ENCODE measurements at places on chromosomes 3 and 15.
A peak's percentile ranks its signal among the peaks of the same experiment; 100 is the strongest.

DNA sequence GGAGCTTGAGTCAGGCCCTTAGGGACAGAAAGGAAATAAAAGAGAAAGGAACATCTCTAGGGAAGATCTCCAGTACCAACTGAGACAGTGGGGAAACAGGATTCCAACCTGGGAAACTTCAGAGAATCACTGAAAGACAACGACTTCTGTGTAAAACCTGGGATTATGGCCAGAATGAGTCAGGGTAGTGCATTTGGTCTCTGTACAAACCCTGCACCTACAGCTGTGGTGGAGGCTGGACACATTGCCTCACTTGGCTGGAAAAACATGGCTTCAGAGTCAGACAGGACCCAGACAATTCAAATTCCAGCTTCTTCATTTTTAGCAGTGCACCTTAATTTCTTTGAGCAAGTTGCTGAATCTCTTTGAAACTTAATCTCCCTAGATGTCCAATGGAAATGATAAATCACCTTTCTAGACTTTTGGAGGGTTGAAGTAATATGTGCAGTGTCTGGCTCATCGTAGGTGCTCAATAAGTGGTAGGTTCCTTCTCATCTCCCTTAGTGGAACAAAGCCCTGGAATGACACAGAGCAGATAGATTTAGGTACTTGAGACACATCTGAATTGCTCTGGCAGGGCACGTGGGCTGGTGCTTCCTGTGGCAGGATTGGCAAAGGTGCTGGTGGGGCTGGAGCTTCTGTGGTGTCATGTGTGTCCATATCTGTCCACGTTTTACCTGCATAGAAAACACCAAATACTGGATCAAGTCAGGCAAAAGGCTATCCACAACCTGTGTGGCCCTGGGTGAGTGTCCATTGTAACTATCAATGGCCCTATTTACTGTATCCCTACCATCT is 6.1 kb upstream of the CLSTN2 start:
- no peak for DNase-seq

DNA sequence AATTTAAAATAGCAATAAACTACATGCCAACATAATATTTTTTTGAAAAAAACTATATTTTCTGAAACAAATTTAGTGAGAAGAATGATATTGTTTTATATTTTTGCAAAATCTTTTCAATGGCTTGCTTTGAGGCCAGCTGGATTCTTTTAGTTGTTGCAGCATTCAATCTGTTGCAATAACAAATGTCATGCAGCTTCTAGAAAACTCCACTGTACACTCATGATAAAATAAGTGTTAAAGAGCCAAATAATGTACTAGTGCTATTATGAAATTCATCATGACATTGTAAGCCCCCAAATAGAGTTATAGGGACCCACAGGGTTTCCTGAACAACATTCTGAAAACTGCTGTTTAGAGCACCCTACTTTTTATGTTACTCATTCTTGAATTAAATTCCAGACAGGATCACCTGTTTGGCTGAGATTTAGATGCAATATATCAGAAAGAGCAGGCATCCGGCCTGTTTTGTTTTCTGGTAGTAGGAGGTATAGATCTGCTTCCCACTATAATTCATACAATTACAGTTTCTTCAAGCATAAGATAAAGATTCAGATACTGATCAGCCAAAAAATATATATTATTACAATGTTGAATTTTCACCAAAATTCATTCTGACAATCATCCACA is 703.0 kb upstream of the ZNF385D start:
- no peak for DNase-seq

GRCh38 chr3:29441422-29441821 is 160.6 kb downstream of the RBMS3 start:
- no peak for DNase-seq

DNA sequence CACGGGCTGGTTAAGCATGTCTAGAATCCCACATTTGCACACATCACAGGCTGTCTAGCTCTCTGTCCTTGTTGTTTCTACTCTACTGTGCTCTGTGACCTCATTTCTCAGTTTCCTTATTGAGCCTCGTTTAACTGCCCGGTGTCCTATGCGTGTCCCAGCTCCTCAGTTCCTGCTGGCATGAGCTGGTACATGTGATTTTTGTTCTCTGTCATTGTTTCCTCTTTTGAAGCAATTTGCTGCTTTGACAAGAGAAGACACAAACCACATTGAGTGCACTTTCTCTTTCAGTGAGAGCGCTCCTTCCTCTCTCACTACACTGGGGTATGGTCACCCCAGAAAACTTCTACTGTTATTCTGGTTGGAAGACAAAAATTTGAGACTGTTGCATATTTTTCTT is 563.5 kb downstream of the PDCD6IP start:
- DNase-seq = no peak

GRCh38 chr3:177461765-177462164 is 264.5 kb upstream of the TBL1XR1 start:
- no peak for DNase-seq

DNA sequence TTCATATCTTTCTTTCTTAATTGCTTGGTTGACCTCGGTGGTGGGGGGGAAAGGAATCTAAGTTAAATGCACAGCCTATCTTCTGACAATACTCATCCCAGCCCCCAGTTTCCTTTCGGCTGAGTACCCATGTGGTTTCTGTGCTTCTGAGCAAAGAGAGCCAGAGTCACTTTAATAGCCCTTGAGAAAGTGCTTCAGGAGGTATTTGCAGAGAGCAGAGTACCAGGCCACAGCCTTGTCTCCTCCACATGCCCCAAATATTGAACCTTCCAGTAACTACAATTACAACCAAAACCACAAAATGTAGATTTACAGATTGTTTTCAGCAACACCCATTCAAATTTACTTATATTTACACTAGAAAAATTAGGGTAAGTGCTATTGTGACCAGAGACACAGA is 647.4 kb downstream of the NR2F2 start:
- no peak for DNase-seq

DNA sequence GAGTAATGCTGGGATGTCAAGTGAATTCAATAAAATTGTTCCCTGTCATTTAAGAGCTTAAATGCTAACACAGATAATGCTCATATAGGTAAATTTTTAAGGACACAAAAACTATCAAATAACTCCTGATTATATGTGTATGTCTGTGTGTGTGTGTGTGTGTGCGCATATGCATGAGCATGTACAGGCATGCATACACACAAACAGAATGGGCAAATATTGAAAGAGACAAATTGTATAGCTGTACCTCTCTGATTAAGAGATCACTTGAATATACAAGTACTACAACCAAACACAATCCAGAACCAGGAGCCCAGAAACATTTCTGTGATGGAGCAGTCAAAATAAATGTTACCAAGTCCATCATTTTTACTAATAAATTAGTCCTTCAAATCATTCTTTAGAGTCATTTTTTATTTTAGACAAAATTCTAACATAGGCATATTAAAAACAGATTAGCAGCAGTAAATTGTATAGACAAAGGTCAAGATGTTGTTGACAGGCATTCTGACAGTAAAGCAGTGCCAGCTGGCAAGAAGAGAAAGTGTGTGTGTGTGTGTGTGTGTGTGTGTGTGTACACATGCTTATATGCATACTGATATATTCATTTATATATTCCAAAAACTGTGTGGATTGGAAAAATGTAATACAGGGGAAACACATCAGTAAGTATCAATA is 145.3 kb downstream of the CD47 start:
- DNase-seq = no peak

DNA sequence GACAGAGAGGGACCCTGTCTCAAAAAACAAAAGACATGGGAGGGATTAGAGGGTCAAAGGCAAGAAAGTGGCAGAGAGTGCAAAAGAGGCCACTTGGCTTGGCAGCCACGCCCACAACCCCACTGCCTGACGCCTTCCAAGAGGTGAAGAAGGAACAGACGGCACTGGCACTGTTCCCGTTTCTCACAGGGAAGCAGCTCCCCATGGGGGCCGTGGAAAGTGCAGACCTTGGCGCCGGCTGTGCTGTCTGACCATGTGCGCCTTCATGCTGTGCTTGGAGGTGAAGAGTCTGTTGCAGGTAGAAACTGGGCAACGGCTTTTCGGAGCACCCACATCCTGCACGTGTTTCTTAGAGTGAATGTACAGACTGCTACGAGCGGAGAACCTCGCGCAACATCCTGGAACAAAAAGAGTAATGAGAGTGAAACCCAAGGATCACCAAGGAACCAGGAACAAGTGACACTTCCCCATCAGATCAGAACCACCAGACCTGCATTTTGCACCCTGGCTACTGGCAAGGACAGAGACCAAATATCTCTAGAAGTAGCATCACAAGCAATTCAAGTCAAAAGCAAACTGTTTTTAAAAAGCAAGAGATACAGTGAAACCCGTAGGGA is 9.7 kb downstream of the ZXDC start:
- no peak for DNase-seq

DNA sequence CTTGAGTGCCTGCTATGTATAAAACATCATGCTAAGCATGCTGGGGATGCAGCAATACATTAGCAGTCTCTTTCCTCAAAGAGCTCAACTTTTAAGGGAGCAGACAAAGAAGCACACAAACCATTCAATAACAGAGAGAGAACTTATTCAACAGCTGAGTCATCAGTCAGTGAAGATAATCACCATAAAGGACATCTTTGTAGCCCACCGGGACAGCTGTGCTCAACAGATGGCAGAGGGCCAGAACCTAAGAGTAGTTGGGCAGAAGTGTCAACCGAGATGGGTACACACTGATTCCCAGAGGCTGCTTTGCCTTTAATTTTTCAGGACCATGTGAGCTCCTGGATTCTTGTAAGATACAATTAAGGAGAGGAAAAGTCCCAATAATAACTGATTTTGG is 4.2 kb upstream of the RAB8B start:
- no peak for DNase-seq

GRCh38 chr3:125436921-125437320 is 61.8 kb upstream of the ZNF148 start:
- DNase-seq = no peak

DNA sequence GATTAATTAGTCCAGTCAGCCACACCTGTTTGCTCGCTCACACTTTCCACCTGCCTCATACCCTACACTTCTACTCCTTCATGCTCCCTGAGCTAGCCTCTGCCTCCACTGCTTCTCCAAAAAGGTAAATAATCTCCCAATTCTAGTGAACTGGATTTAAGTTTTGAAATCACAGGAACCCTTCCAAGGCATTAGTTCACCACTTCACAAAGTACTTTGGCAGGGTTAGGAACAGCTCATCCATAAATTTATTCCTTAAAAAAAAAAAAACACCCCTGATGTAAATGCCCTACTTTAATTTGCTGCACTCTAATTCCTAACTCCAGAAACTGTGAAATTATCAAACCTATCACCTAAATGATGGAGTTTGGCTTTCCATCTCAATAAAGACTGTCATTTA is 58.3 kb downstream of the GADL1 start:
- DNase-seq = no peak

DNA sequence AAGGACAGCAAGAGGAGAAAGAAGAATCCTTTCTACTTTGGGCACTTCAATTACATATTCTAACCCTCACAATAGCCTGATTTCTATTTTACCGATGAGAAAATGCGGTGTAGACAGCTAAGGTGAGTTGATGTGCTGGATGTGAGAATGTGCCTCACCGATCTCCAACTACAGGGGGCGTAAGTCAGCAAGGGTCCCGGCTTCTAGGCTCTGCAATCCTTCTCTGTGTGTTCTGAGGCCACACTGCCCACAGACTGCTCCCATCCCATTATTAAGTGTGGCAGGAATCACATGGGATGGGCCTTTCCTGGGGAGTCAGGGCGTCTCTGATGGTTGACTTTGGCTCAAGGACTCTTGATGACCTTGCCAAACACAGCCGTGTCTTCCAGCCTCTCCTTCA is 23.6 kb upstream of the RPL35A start:
- DNase-seq = peak; percentile 14

DNA sequence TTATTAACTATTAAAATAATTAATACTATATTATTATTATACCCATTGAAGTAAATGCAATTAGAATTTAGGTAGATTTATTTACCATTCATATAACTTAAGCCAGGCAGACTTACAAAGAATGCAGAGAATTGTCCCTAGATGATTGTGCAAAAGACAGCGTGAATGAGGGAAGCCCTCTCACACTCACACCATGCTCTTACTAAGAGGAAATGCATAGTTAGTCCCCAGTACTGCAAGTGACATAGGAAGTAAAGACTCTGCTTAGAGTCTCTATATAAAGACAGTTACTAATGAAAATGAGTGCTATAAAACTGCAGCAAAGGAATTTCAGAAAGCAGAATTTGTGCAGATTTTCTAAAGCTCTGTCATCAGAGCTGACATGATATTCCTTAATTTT is 270.4 kb downstream of the ZBBX start:
- no peak for DNase-seq

DNA sequence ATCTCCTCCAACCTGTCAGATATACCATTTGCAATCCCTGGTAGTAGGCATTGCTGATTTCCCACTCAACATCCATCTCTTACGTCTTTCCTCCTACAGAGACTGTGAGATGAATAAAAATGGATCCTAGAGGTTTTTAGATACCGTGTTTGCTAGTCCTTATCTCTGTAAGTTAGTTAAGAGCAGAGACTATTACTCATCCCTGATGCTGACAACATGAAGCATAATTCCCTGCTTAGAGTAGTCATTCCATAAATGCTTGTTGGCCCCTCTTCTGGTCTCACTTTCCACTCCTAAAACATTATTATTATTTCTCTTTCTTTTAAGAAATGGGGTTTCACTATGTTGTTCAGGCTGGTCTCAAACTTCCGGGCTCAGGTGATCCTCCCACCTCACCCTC is 136.2 kb downstream of the RTP4 start:
- DNase-seq = no peak

DNA sequence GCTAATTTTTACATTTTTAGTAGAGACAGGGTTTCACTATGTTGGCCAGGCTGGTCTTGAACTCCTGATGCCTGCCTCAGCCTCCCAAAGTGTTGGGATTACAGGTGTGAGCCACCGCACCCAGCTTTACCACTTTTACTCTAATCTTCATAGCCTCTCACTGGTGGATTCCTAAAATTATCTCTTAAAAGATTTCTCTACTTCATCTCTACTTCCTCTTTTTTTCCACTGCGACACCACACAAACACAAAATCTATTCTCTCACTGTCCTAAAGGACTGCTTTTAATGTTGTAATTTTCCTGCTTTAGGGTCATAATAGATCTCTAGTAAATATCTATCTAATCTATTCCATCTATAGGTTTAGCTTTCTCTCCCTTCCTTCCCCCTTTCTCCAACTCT is 34.0 kb upstream of the TBL1XR1 start:
- no peak for DNase-seq

- no peak for DNase-seq
Observed at GRCh38 chr3:99877031-99877579, 59.4 kb downstream of the CMSS1 start.

- DNase-seq = no peak
Observed at GRCh38 chr15:40388941-40389823, 6.7 kb downstream of the KNSTRN start.

Data from stimulated activated naive CD8-positive, alpha-beta T cell treated with anti-CD3 and anti-CD28 coated beads, Interleukin-15, Interleukin-2, amounts not matched to agents 100 U/mL and 50 U/mL, for 24 hours (primary cell).